Mesendoderm (in vitro differentiated cells): ENCODE measurements at places on chromosomes 1 and 21.

- H3K4me1 ChIP-seq = peaks cover 10% of the 10 kb centered on the region
- H3K27me3 ChIP-seq = no peaks in the 10 kb centered on the region
- peak; percentile 58 for DNase-seq
- H3K36me3 ChIP-seq = no peaks in the 10 kb centered on the region
- no peak overlapping the region for H3K27ac ChIP-seq
These were observed 93.4 kb downstream of the TGFBR3 start for GRCh38 chr1:91792489-91793071.

DNA sequence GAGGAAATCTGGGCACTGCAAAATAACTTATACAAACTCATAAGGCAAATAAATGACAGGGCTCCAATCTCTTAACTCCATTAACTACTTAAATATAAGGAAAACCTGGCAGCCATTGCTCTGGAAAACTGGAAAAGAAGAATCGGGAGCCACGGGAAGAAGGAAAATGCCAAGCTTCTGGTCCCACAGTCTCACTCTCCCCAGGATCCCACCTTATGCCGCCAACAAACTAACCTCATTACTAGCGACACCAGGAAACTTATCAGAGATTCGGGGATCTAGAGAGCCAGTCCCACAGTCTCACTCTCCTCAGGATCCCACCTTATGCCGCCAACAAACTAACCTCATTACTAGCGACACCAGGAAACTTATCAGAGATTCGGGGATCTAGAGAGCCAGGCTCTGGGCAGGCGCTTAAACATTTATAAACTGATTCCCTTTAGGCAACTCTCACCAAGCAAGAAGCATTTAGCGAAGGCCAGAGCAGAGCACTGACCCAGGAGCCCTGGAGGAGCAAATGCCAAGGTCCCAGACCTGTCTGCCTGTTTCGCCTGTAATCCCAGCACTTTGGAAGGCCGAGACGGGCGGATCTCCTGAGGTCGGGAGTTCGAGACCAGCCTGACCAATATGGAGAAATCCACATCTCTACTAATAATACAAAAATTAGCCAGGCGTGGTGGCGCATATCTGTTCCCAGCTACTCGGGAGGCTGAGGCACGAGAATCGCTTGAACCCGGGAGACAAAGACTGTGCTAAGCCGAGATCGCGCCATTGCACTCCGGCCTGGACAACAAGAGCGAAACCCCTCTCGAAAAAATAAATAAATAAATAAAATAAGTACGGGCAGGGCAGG lies 720 bp downstream of the PSMB2 start:
- no peaks in the 10 kb centered on the region for H3K36me3 ChIP-seq
- DNase-seq = peak; percentile 44
- no peaks in the 10 kb centered on the region for H3K4me1 ChIP-seq
- H3K27me3 ChIP-seq = peaks cover 1% of the 10 kb centered on the region
- peak overlapping the region; percentile 97 for H3K4me3 ChIP-seq

GRCh38 chr1:201715351-201715750 lies 113.6 kb upstream of the IPO9 start:
- no peaks in the 10 kb centered on the region for H3K27me3 ChIP-seq
- no peak overlapping the region for H3K27ac ChIP-seq
- H3K4me1 ChIP-seq = peaks cover 11% of the 10 kb centered on the region
- no peaks in the 10 kb centered on the region for H3K36me3 ChIP-seq
- H3K4me3 ChIP-seq = no peak overlapping the region

DNA sequence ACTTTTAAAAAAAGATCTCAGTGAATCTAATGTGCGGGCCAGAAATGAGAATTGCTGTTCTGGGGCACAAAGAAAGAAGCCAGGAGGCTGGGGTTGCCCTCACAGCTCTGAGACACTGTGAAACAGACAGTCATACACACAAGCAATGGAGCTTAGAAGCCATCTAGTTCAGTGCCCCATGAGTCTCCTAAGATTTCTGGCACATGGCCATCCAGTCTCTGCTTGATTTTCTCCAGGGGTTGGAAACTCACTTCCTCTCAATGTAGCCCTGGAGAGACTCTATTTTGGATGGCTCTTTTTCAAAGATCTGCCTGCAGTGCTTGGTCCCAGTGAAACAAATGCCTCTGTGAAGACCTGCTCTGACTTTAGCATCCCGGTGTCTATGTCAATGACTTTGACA lies 38.6 kb downstream of the KCNN3 start:
- H3K27me3 ChIP-seq = no peaks in the 10 kb centered on the region
- no peaks in the 10 kb centered on the region for H3K4me1 ChIP-seq
- no peak overlapping the region for H3K4me3 ChIP-seq
- no peaks in the 10 kb centered on the region for H3K36me3 ChIP-seq
- H3K27ac ChIP-seq = no peak overlapping the region

DNA sequence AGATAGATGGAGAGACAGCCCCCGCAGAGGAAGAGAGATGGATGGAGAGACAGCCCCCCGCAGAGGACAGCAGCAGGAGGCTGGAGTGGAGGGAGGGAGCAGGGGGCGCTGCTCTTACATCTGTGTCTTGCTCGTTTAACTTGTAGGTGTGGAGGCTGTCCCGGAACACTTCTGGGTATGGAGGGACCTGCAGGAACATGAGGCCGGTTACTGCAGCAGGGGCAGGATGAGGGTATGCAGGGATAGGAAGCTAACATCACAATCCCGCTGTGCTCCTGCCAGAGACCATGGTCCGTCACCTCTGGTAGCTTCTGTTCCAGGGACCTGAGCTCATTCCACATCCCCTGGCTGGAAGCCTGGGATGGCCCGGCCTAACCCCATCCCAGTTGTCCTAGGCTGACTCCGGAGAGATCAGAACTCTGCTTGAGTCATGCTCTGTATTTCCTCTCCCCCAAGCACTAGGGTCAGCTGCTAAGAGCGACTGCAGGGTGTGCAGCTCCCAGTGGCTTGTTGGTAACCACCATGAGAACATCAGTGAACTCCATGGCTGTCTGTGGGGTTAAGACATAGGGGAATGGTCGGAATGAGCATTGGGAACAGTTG lies 36.7 kb upstream of the GOLT1A start:
- no peaks in the 10 kb centered on the region for H3K4me1 ChIP-seq
- no peak overlapping the region for H3K27ac ChIP-seq
- no peaks in the 10 kb centered on the region for H3K27me3 ChIP-seq
- H3K4me3 ChIP-seq = no peak overlapping the region

- no peak overlapping the region for H3K27ac ChIP-seq
- H3K4me3 ChIP-seq = no peak overlapping the region
- H3K27me3 ChIP-seq = no peaks in the 10 kb centered on the region
- H3K4me1 ChIP-seq = no peaks in the 10 kb centered on the region
- DNase-seq = no peak
These were observed 8.4 kb upstream of the GOLT1A start for GRCh38 chr1:204222006-204222763.

DNA sequence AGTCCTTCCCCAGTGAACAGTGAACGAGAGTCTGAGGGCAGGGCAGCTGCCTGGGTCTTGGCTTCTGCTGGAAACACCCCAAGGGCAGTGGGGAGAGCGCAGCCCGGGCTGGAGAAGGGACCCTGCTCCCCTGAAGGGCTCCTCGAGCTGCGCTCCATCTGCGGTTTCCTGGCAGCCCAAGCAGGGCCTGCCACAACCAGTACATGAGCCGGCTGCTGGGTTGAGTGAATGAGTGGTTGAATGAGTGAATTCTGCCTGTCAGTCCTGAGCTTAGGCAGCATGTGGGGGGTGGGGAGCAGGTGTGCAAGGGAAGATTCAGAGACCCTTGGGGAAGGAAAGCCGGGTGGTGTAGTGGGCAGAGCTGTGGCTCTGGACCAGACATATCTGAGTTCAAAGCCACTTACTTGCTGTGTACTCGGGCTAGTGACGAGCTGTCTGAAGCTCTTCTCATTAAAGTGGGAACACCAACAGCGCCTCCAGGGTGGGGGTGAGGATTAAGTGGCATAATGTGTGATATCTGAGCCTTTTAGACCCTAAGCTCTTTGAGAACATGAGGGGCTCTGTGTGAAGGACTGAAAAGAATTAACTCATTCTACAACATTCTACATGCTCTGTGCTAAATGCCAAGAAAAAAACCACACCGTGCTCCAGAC lies 3.7 kb downstream of the OPRD1 start:
- DNase-seq = no peak
- H3K27me3 ChIP-seq = peaks cover 4% of the 10 kb centered on the region
- H3K36me3 ChIP-seq = no peaks in the 10 kb centered on the region
- no peaks in the 10 kb centered on the region for H3K4me1 ChIP-seq

- H3K4me1 ChIP-seq = no peaks in the 10 kb centered on the region
- H3K27ac ChIP-seq = no peak overlapping the region
- no peak overlapping the region for H3K4me3 ChIP-seq
These were observed 206.4 kb upstream of the PTGFR start for GRCh38 chr1:78284354-78284753.

GRCh38 chr1:58783090-58783992 lies 506 bp downstream of the JUN start:
- peak; percentile 72 for DNase-seq
- peak overlapping the region; percentile 87 for H3K27ac ChIP-seq
- peak overlapping the region; percentile 77 for H3K4me3 ChIP-seq
- peaks cover 5% of the 10 kb centered on the region for H3K4me1 ChIP-seq
- H3K27me3 ChIP-seq = no peaks in the 10 kb centered on the region
- no peaks in the 10 kb centered on the region for H3K36me3 ChIP-seq

DNA sequence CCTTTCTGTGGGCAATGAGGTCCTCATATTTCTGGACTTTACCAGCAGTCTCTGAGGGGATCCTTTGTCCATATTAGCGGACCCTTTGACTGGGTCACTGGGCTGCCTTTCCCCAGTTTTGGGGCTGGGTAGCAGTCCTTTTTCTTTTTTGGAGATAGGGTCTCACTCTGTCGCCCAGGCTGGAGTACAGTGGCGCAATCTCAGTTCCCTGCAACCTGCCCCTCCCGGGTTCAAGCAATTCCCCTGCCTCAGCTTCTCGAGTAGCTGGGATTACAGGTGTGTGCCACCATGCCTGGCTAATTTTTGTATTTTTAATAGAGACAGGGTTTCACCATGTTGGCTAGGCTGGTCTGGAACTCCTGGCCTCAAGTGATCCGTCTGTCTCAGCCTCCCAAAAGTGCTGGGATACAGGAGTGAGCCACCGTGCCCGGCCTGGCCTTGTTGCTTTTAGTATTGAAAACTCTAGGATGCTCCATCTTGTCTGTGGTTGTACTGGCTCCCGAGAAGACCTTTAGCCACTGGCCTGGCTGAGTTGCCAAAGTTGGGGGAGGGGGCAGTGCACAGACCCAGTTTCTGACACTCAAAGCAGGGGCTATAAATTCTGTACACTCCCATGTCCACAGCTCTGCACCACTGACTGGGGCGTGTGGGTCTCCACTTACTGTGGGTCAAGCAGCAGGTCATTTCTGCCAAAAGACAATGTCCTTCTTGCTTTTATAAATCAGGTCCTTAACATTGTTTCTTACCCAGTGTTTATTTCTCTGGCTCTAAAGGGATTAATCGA lies 33.1 kb downstream of the MAN1C1 start:
- H3K36me3 ChIP-seq = no peaks in the 10 kb centered on the region
- H3K4me1 ChIP-seq = peaks cover 4% of the 10 kb centered on the region
- H3K27me3 ChIP-seq = no peaks in the 10 kb centered on the region
- DNase-seq = no peak
- no peak overlapping the region for H3K4me3 ChIP-seq

- H3K27me3 ChIP-seq = no peaks in the 10 kb centered on the region
- no peaks in the 10 kb centered on the region for H3K36me3 ChIP-seq
- no peaks in the 10 kb centered on the region for H3K4me1 ChIP-seq
- DNase-seq = no peak
- no peak overlapping the region for H3K27ac ChIP-seq
- H3K4me3 ChIP-seq = no peak overlapping the region
These were observed 181.5 kb downstream of the NPHP4 start for GRCh38 chr1:5810553-5811270.

GRCh38 chr1:25107643-25108010 lies 124.7 kb downstream of the SYF2 start:
- DNase-seq = no peak
- no peaks in the 10 kb centered on the region for H3K27me3 ChIP-seq
- no peaks in the 10 kb centered on the region for H3K4me1 ChIP-seq
- no peak overlapping the region for H3K27ac ChIP-seq
- H3K36me3 ChIP-seq = no peaks in the 10 kb centered on the region
- H3K4me3 ChIP-seq = no peak overlapping the region
